Tongue (tissue), 3 donors: ENCODE measurements at places on chromosomes 4 and X. TPM values are rescaled to one million over a fixed set of nuclear protein-coding genes. Genes with fewer than 3 reads are reported as not detected.

GRCh38 chrX:39140581-39140980, 339.3 kb downstream of the MID1IP1 start:
- no peak for DNase-seq

Gene DCAF4L1
- total RNA-seq: not detected

DNA sequence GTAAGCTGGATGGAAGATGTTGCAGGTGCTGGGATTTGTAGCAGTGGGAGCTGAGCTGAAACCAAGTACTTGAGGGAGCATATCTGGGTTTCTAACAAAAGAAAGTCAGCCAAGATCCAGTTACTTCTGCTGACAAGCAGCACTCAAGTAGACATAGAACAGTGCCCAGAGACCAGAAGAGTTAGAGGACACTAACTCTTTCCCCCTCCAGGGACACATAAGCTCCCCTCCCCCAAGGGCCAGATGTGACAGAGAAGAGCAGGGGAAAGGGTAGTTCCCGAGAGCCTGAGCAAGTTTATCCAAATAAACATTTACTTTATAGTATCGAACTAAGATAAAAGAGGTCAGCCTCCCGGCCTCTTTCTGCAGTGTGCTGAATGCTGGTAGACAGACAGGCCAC, 12.2 kb downstream of the TRPC3 start:
- no peak for DNase-seq

DNA sequence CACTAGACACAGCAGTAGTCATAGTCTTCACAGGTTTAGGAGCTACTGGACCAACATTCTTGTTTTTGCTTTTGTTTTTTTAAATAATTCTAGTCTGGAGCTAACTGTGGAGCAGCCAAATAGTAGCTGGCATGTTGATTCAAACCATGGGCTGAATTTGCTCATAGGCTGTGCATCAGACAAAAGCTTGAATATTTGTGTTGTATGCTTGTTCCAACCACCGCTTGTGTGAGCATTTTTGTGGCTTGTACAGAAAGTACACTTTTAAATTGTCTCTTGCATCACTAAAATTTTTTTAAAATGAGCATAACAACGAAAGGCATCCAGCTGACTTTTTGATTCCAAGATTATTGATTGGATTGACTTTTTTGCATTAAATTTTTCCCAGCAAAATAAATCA, 39.6 kb downstream of the CCNI start:
- no peak for DNase-seq

Gene POU4F2
- total RNA-seq: not detected

Gene IL3RA
- total RNA-seq: 10.7 TPM

- no peak for DNase-seq
Measured at GRCh38 chr4:124783847-124784246, 71.3 kb upstream of the ANKRD50 start.

DNA sequence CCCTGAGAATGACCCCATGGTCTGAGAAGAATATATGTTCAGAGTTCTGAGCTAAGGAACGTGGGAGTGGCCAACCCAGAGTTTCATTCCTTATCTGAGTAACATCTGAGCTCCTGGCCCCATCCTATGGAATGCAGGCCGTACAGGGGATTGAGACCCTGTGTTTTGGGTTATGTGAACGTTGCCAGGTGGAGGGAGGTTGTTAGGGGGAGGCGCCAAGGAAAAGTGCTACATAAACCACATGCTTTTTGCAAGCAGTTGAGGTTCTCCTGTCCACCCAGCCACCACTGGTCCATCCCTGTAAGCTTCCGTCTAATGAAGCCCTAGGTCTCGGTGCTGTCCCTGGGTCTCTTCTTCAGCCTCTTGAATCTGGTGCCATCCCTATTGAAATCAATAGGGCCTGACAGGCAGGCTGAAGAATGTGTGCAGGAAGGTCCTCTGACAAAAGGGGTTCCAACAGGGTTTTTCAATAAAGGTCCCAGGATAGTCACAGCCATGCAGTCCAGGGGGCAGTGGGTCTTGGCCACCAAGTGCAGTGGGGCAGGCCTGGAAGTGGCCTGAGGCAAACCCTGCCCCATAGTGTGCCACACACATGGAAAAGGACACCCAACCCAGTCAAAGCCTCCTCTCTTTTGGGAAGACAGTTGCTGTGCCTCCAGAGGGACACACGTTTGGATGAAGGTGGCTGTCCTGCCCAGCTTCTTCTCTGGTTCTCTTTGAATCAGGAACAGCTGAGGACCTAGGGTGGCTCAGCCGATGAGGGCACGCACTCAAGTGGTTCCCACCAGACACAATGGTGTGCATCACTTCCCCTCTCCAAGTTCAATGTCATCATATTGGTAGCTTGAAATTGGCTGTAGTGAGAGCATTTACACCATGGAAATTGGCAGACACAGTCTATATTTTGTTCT, 53.5 kb downstream of the HTRA3 start:
- DNase-seq: no peak

Gene S100P
- 1.7 TPM for total RNA-seq

GRCh38 chr4:81472281-81473182, 825 bp upstream of the RASGEF1B start:
- peak; percentile 71 for DNase-seq

DNA sequence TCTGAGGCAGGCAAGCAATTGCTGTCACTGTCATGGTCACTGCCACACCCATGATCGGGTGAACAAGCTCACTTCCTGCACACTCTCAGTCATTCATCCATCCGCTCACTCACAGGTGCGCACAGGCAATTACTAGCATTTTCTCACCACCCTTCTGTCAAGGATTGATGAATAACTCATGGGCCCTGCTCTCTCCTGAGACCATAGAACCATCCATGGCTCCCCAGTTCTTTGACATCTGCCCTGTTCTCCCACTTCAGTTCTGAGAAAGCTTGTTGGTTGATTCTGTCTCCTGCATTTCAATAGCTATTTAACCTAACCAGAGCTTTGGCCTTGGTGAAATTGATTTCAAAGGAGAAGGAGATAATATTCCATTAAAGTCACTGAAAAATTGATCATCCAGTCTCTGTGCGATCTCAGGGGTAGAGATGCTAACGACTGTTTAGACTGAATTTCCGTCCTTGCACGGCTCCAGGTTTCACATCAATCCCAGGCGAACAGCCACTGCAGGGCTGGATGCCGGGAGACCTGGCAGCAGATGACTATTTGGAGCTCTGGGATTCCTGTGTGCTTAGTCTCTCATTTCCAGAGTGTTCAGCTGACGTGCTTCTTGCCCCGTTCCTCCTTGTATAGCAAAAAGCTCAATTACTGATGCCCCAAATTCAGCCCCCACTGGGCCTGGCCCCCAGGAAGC, 36.9 kb upstream of the ADRA2C start:
- peak; percentile 53 for DNase-seq

GRCh38 chr4:52234561-52235440, 183.7 kb downstream of the SPATA18 start:
- DNase-seq: peak; percentile 89

Gene ELK1
- 16.2 TPM for total RNA-seq

DNA sequence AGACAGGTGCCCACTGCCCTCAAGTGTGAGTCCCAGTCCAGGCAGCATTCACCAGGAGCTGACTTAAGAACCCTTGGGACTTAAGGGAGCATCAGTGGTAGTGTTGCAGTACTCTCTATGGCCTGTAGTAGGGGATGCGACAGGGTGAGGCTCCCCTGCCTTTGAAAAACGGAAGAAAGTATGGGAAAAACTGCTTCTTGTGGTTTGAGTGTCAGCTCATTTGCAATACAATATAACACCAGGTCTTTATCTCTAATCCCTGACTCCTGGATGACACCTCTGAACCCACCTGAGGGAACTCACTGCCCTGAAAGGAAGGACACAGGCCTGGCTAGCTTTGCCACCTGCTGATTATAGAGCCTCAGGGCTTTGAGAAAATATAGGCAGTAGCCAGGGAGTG, 176.0 kb downstream of the SMARCA1 start:
- no peak for DNase-seq
